Right kidney (tissue), 9 donors: ENCODE measurements at places on chromosomes 11 and 22.

DNA sequence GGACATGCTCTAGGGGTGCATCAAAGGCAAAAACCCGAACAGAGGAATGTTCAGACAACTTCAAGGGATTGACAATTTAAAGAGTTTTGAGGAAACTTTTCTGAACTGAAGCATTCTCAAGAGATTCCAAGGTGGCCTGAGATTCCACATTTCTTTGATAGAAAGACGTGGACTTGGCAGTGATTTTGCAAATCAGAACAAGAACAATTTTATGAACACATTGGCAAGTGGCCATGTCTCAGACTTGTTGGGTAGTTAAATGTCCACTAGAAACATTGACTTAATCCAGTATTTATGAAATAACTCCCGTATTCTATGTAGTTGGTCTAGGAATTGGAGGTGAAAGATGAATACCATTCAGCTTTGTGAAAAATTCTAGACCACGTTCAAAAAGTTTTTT lies 13.8 kb downstream of the NCAM1 start:
- DNase-seq = no peak

- no peak for DNase-seq
Measured at GRCh38 chr22:38570779-38571364, 889 bp upstream of the DMC1 start.

DNA sequence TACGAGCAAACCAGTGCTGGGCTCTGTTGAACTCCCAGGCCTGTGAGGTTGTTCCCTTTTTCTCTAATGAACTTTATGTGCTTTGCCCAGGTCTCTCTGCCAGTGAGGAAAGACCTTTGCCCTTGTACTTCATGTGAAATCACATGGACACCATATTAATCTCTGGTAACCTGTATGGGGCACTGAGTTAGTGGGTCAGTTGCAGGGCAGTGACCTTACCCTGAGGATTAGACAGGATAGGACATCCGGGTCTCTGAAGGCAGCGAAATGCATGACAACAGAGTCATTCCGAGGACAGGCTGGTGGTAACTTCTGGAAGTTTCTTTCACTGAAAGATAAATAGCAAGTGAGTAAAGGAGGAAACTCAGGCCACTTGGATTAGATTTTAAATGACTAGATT lies 93.7 kb downstream of the ZBTB16 start:
- DNase-seq = no peak

DNA sequence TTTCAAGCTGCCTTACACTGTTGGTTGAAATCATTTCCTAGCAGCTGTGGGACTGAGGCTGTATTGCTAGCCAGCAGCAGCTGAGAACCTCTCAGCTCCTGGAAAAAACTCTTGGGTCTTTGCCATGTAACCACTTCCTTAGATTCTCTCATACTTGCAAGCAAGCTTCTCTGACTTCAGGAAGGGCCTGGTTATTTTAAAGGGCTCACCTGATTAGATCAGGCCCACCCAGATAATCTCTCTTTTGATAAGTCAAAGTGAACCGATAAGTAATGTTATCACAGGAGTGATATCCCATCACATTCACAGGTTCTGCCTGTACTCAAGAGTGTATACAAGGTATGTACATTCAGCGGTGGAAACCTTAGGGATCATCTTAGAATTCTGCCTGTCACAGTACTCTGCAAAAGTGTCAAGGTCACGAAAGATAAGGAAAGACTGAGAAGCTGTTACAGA lies 7.4 kb upstream of the CLPB start:
- no peak for DNase-seq

- DNase-seq = no peak
Measured at GRCh38 chr22:44221710-44222475, 41.2 kb downstream of the PARVG start.

GRCh38 chr11:63505857-63506528 lies at the start of gene LGALS12:
TSS of gene LGALS12 (plus strand) at chr11:63506084. CDS start at chr11:63506459, 375 bp downstream.
- DNase-seq = no peak

DNA sequence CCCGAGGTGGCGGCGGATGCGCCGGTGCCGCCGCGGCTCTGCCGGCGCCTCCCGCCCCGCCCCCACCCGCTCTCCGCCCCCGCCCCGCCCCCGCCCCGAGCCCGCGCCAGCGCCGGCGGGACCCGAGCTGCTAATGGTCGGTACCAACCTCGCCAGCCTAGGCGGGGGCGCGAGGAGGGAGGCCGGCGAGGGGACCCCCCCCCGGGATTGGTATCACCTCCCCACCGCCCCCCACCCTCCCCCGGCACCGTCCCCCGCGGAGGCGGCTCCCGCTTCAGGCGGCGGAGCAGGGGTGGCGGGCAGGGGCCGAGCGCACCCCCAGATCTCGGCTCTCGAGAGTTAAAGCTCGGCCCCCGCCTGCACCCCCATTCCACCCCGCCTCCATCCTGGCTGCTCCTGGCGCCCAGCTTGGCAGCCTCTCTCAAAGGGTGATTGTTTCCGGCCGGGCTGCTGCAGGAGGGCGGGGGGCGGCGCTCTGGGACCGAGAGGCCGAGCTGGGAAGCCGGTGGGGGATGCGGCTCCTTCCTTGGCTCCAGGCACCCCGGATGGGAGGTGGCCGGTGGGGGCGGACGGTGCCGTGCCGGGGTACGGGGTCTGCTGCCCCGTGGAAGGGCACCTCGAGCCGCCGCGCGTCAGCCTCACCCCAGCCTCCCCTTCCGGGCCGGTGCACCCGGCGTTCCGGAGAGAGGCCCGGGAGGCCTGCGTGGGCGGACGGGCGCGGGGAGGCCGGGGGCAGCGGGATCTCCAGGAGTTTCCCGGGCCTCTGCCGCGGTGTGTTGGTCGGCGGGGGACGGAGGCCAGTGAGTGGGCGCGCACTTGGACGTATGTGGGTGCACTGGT lies at the start of gene B3GAT1:
Gene B3GAT1, minus strand, starts transcription at position 40 of the 840 bp plus-strand sequence. CDS start 24,583 bp downstream, outside the sequence.
- DNase-seq = peak; percentile 64

DNA sequence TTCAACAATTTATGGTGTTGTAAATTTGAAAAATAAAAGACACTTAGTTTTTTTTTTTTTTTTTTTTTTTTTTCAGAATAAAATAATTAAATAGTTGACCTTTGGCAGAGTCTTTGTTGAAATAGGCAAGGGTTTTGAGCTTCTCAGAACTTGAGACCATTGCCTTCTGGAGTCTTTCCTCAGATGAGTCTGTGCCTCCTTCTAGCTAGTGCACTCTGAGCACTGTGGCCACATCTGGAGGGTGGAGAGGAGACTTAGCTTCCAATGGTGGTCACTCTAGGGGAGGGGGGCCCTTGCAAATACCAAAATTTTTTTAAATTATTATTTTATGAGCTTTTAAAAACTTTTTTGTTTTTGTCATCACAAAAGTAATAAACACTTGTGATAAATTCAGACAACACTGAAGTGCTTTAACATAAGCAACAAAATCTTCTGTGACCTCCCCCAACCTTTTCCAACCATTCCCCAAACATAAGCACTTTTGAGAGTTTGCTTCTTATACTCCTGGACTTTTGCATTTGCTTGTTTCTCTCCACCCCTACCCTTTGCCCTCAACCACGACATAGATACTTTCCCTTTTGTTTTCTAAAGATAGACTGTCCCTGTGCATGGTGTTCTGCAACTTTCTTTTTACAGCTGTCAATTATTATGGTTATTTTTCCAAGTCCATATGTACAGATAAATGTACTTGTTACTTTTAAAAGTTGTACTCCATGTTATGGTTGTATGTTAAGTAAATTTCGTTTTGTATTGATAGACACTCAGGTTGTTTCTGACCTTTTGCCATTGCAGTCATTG lies 41.1 kb downstream of the BMAL1 start:
- DNase-seq = no peak

GRCh38 chr11:9990221-9990973 lies 303.6 kb downstream of the SBF2 start:
- no peak for DNase-seq

- DNase-seq = peak; percentile 55
Measured at GRCh38 chr11:65492637-65493366, 6.0 kb upstream of the MALAT1 start.
